Left ventricle myocardium inferior (tissue), 1 donor: ENCODE measurements at places on chromosomes 5 and 9. TPM values are rescaled to one million over a fixed set of nuclear protein-coding genes. Genes with fewer than 3 reads are reported as not detected.
A peak's percentile ranks its signal among the peaks of the same experiment; 100 is the strongest.

Gene FAM169A
- 6.3 TPM for total RNA-seq

Gene MYOZ3
- 6.2 TPM for total RNA-seq

Gene LCN12
- 7.8 TPM for total RNA-seq

Gene HSD17B3
- total RNA-seq = 1.4 TPM

Gene BARHL1
- total RNA-seq = not detected

DNA sequence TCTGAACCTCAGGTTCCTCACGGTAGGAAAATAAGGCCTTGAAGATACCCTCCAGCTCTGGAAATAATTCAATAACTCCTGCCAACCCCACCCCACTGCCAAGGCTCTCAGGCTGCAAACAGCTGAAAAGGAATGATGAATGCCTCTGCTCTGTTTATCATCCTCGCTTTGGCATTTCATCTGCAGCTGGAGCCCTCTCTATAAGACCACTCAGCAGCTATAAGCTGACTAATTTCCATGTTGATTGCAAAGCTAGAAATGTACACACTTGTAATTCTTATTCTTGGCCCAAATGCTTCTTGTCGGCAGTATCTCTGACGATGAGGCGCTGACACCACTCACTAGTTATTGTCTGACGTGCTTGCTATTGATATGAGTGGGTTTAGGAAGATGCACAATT, 408.4 kb upstream of the NMUR2 start:
- DNase-seq = no peak

DNA sequence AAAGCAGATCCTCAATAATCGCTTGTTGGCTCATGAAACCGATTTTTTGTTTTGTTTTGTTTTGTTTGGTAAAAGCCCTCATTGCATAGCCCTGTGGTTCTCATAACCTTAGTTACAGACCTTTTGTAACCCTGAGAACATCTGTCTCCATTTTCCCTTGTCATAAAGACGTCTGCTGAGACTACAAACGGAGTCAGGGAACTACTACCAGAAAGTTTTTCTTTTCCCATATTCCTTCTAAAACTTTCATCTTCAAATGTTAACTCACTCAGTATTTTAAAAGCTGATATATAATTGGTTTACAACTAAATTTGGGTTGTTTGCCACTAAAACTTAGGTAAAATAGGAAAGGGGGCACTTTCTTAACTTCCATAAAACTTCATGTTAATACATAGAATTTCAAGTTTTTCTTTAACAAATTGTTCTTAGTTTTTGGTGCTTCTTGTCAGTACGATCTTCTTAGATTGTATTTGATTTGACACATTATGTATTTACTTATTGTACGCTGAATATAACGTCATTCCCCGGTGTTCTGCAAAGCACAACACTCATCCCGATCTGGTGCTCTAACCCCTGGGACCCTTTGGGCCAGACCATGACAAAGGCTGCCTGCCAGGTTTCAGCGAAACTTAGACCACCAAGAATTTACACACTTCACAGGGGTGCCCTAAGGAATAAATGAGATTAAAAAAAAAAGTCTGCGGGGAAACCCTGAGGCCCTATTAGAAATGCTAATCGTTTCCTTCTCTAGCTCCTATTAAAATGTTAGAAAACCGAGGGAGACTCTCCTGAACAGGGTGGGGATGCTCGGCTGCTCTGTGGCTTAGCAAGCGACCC, 1.1 kb upstream of the ANP32B start:
- DNase-seq = no peak

DNA sequence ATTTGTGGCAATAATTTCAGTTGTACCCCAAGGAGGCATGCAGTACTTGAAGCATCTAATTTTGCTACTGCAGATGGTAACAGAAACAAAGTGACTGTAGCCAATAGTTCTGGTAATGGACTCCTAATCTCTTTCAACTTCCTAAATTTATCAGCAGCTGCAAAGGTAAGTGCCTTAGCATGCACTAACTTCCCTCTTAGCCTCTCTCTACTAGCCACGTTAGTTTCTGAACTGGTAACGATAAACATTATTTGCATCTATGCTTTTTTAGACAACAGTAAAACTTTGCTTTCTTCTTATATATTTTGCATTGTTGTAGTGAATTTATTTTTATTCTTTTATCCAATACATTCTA, 6.2 kb upstream of the CKS2 start:
- no peak for DNase-seq

DNA sequence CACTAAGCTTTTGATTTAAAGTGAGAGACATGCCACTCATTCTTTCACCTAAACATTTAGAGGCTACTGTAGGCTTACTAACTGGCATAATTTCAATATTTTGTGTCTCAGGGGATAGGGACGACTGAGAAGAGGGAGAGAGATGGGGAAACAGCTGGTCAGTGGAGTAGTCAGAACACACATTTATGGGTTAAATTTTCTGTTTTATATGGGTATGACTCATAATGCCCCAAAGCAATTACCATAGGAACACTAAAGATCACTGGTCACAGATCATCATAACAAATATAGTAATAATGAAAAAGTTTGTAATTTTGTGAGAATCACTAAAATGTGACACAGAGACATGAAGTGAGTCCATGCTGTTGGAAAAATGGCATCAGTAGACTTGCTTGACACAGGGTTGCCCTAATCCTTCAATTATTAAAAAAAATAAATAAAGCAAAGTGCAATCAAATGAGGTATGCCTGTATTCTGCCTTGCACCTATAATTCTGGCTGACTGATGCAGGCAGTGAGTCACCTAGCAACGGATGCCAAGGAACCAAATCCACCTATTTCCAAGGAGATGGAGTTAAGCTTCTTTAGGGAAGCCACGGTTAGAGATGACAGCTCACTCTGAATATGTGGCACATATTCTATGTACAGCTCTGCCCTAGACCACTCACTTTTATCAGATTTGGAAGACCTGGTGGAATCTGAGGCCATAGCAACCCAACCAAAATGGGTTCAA, 166.1 kb downstream of the MARCHF11 start:
- no peak for DNase-seq

GRCh38 chr5:122933956-122934355, 88.5 kb downstream of the SNX24 start:
- DNase-seq = no peak

- DNase-seq = peak; percentile 78
These were observed 18.0 kb downstream of the MGAT1 start for GRCh38 chr5:180784497-180785097.

DNA sequence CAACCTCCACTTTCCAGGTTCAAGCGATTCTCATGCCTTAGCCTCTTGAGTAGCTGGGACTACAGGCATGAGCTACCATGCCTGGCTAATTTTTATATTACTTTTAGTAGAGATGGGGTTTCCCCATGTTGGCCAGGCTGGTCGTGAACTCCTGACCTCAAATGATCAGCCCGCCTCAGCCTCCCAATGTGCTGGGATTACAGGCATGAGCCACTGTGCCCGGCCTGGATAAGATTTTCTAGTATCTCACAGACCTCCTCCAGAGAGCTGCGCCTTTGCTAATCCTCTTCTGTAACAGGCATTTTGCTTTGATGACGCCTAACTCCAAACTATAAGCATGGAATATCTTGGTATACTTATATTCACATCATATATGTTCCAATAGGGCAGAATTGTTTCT, 99.4 kb downstream of the FSTL4 start:
- DNase-seq = no peak

DNA sequence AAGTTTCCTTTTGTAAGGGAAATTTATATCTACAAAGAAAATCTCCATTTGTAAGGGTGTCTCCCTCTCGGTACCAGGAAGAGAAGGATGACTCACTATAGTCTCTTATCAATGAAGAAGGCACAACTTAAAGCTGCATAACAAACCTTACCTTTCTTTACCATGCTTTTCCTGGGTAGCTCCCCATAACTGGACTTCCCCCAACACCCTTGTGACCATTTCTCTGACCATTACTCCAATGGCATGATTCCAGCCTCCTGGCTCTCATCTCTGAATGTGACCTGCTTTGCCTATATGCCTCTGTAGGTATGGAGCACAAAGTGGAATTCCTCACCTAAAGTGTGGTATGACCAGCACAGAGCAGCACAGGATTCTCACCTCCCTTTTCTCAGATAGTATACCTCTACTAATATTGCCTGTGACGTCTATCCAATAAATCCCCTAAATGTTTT, 62.8 kb downstream of the GNA14 start:
- DNase-seq = no peak

DNA sequence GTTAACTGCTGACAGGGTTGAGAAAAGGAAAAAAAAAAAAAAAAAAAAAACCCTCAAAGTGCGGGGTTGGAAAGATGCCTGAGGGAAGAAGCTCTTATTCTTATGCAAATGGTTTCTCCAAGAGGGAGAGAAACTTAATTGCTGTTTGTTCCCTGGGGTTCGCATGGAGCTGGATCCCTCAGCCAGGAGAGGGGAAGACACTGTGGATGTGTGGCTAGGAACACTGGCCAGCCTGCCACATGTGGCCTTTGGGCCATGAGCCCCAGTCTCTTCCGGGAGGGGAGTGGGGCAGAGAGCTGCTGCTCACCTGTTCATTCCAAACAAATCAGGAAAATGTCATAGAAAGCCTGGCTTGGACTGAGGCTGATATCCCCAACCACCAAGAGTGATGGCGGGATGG, 9.4 kb upstream of the SCGB3A2 start:
- DNase-seq = no peak

- DNase-seq = no peak
These were observed 37.4 kb upstream of the DAB2 start for GRCh38 chr5:39462211-39462610.

DNA sequence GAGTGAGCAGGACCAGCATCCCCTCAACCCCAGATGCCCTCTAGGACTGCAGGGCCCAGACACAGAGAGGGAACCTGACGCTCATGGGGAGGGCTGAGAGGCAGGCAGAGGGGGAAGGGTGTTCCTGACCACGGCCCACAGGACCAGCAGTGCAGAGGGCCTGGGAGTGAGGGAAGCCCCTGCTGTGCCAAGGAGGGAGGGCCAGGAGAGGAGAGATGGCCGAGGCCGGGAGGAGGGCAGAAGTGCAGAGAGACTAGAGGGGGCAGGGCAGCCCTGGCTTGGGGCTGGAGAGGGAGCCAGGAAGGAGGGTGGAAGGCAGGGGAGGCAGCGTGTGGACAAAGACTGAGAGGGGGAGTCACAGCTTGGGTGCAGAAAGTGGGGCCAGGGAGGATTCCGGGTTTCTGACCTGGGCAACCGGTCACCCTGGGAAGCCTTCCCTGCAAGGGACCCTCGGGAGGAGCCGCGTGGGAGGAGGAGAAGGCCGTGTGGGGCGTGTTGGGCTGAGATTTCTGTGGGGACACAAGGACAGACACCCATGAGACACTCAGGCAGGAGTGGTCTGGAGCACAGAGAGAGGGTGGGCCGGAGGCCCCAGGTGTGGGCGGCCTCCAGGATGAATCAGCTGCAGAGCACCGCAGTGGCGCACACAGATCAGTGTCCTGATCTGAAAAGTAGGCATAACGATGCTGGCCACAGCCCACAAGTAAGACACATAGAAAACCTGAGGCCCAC, 117.5 kb downstream of the ADAMTS2 start:
- DNase-seq = no peak

DNA sequence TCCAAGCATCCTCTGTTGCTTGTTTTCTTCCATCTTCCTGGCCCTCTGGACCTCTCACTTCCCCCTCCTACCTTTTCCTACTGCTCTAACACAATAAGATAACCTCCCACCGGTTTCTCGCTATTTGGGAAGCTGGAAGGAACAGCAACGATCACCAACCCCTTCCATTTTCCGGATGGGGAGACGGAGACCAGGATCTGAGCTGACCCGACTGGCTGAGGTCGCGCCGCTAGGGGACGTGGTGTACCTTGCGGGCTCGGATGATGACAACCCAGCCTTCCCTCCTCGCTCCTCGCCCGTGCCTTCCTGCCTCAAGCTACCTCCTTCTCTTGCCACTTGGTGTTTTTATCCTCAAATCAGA, 1.9 kb downstream of the LPAR1 start:
- peak; percentile 66 for DNase-seq

- no peak for DNase-seq
These were observed 24.1 kb downstream of the ACTL7B start for GRCh38 chr9:108831496-108832178.
